ENCODE measurements at places on chromosomes 3 and 15.

DNA sequence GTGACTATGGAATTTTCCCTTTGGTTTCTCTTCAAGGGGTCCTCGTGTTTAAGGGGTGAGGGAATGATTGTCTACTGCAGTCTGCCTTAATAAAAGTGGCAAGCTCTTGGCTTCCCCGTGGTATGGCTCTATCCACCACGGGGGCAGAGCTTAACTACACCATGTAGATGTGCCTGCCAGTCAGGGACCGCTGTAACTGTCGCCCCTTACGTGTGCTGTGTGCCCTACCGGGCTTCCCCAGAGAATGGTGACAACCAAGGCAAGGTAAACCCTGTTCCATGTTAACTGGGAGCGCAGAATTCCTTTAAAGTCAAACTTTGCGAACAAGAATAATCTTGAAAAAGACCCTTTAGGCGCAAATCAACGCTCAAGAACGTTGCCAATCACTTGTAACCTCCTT lies 966 bp upstream of the C3orf80 start:
- DNase-seq, result no peak

DNA sequence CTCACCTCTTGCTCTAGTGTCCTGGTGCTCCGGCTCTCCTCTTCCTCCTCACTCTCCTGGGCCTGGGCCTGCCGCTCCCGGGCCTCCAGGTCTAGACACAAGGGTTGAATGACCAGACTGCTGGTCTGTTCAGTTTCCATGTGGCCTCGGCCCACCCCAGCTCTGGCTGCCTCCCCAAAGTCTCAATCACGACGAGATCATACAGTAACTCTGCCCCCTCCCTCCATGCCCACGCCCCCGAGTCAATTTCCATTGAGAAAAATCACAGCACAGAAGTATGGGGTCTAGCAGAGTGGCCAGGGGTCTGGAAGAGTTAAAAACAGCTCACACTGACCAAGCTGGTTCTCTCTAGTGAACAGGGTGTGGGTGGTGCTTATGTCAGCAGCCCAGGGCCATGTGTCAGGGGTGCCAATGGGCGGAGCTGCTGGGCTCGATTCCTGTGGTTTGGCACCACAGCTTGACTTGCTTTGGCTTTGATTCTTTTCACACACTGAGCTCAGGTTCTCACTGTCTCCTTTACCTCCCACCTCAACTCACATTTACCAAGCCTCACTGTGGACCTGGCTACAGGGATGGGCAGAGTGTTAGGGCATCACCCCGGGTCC lies 6.9 kb downstream of the C15orf62 start:
- DNase-seq, result no peak

- no peak for DNase-seq
These were observed 58.3 kb downstream of the EPHA3 start for GRCh38 chr3:89165636-89166263.

GRCh38 chr3:113268311-113268710 lies 57.0 kb downstream of the BOC start:
- DNase-seq, result no peak

- no peak for DNase-seq
These were observed 28.3 kb downstream of the IDH3A start for GRCh38 chr15:78177447-78177873.

- DNase-seq, result no peak
These were observed 61.0 kb downstream of the TOP2B start for GRCh38 chr3:25603703-25604102.

DNA sequence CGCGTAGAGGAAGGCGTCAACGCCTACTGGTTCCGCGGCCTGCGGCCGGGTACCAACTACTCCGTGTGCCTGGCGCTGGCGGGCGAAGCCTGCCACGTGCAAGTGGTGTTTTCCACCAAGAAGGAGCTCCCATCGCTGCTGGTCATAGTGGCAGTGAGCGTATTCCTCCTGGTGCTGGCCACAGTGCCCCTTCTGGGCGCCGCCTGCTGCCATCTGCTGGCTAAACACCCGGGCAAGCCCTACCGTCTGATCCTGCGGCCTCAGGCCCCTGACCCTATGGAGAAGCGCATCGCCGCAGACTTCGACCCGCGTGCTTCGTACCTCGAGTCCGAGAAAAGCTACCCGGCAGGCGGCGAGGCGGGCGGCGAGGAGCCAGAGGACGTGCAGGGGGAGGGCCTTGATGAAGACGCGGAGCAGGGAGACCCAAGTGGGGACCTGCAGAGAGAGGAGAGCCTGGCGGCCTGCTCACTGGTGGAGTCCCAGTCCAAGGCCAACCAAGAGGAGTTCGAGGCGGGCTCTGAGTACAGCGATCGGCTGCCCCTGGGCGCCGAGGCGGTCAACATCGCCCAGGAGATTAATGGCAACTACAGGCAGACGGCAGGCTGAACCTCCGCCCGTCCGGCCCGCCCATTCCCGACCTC lies 4.1 kb downstream of the ISLR2 start:
- DNase-seq, result no peak

GRCh38 chr3:108053067-108053466 lies 37.8 kb downstream of the CD47 start:
- DNase-seq, result no peak

DNA sequence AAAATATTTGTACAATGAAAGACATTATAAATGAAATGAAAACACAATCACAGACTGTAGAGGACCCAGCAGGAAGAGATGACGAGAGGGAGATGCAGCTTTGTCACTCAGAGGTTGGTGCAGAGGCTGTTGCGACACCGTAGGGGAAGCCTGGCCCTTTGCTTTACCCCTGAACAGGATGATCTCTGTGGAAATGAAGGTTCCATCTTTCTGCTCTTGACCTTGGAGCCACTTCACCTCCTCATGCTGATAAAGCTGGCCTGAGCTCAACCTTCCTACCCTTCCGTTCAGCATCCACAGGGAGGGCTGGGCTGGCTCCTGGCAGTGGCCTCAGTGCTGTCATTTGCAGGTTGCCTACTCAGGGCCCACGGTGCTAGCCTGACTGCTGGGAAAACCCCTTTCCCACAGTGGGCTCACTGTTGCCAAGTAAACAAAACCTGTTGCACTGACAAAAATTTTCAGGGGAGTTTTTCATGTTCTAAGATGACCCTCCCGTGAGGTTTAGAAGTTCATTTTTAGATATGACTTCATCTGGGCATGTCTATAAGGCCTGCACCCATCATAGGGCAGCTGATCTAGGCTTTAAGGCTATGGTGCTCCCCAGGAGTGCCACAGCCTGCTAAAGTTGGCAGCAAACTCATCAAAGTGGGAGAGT lies 3.0 kb upstream of the CD80 start:
- no peak for DNase-seq

- DNase-seq, result no peak
These were observed 94.1 kb downstream of the PLSCR2 start for GRCh38 chr3:146375219-146375618.

DNA sequence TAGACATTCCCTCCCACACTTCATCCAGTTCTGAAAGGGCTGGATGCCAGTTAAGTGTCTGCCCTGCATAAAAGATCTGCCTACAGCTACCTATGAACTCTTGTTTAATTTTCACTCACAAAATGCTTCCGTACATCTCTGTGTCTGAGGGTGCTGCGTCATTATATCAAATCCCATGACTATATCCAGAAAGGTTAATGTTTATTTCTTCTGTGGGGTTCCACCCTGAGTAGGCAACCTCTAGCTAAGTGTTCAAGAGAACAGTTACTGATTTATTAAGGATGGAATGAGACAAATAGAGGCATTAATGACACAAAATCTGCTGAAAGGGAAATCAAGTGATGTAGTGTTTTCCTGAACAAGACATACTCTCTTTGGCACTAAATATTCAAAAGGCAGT lies 220.2 kb downstream of the MTHFS start:
- DNase-seq, result no peak

DNA sequence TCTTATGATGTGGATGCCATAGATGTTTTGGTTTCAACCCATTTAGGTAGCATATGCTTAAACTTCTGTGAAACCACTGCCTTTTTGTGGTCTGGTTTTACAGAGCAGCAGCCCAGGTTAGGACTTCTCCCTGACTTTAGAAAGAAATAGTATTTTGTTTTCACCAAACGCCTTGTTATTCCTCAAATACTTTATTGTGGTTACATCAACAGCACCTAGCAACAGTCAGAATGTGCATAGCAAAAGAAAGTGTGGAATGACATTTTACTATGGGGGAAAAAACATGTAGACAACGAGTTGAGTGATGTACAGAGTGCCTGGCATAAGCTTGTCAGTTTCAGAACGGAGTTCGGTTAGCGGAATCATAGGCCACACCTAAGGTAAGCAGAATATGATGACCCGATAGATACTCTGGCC lies 159.2 kb downstream of the TPRG1 start:
- no peak for DNase-seq

GRCh38 chr15:78675206-78675605 lies 34.2 kb upstream of the CHRNB4 start:
- DNase-seq, result no peak

DNA sequence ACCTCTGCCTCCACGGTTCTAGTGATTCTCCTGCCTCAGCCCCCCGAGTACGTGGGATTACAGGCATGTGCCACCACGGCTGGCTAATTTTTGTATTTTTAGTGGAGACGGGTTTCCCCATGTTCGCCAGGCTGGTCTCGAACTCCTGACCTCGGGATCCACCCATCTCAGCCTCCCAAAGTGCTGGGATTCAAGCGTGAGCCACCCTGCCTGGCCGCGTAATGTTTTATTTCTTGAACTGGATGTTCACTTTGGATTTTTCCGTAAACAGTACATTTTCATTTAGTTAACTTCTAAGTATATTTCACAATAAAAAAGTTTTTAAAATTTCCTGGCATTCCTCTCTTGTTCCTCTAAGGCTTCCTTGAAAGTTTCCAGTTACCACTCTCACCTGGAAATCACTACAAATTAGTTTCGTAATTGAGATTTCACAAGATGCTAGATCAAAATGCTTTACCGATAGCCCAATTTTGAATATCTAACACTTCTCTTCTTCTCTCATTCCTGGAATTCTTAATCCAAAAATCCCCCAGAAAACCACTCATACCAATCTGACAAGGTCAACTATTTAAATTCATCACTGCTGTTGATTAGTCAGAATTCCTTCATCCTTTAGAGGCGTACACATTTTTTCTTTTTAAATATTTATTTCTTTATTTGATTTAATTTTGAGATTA lies 44.7 kb upstream of the INO80 start:
- no peak for DNase-seq

- DNase-seq, result no peak
These were observed 59.2 kb upstream of the APEH start for GRCh38 chr3:49614936-49615335.

- peak; percentile 67 for DNase-seq
These were observed 20.9 kb downstream of the LINGO1 start for GRCh38 chr15:77611767-77612166.

DNA sequence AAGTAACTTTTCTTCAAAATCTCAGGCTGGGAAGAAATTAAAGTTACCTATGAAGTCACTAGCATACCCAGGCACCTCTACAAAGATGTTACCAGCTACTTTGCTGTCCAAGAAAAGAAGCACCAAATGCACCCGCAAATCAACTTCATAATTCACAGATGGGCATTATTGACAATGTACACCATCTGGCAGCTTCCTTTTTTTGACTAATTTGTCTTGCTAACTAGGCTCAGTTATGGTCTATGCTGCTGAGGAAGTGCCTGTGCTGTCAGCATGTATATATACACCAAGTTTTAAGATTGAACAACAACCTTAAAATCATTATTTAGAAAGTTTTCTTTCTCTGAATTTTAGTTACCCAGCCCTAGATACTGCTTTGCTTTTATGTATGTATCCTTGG lies 93.8 kb downstream of the NSUN3 start:
- no peak for DNase-seq

GRCh38 chr15:75861750-75862402 lies 18.6 kb downstream of the UBE2Q2 start:
- DNase-seq, result no peak

DNA sequence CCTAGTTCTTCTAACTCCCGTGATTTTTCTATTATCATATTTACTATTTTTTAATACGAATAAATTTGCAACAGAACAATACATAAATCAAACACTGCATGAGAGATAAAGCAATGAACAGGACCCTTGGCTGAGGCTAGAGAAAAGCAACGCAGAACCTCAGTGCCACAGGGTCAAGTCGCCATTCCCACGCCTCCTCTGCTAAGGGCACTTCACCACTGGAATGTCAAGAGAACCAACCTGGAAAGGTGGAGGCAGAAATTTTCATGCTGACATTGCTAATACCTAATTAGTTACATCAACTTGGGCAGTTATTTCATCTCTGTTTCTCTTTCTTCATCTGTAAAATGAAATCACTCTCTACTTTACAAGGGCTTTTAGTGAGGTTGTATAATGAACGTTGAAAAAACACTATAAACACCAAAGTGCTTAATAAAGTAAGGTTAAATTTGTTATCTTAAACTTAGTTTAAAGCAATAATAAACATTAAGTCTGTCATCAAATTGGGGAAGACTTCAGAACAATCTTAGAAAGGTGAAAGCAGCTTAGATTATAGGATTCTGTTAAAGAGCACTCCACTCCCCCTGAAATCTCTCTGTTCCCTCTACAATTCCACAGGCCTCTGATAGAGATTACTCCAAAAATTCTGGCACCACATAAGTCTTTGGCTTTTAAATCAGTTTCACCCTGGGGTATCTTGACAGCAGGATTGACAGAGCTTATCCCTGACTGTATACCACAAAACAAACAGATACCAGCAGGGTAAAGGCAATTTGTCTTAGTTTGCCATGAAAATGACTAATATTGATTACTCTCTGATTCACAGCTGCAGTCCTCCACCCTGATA lies 41.9 kb downstream of the PLCH1 start:
- no peak for DNase-seq

DNA sequence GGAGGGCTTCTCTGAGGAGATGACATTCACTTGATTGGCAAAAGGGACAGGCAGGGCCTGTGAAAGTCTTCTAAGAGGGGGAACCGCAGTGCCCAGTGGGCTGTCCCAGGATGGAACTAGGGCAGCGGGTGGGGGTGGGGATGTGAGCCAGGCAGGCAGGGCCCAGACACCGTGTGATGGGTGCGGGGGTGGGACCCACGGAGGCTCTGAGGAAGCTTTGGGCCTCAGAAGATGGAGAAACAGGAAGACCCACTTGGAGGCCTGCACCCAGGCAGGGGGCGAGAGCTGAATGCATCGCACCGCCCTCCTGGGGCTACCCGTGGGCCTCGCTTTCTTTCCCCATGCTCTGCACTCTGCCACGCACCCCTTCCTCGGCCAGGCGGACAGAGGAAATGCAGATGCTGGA lies 32.9 kb upstream of the ACAD9 start:
- no peak for DNase-seq

DNA sequence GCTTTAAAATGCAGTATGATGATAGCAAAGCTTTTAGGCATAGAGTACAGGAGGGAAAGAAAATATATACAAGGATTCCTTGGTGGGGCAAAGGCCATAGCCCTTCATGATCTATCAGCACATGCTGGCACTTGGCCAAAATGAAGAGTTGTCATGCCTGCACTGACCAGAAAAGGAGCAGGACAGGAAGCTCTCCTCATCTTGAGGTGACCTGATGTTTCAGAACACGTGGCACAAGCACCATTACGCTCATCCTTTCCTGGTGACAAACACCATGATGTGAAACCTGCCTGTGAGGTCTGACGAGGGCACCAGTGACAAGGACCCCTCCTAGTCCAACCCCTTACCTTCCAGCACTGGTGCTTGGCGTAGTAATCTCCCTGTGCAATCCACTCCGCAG lies 77.9 kb upstream of the DCLK3 start:
- no peak for DNase-seq

GRCh38 chr3:16554126-16554525 lies 40.6 kb upstream of the RFTN1 start:
- no peak for DNase-seq

GRCh38 chr15:64566629-64567427 lies 106.5 kb downstream of the ZNF609 start:
- no peak for DNase-seq

GRCh38 chr3:32045091-32045915 lies 61.1 kb upstream of the GPD1L start:
- no peak for DNase-seq
